ENCODE measurements at places on chromosomes 6 and 20.

DNA sequence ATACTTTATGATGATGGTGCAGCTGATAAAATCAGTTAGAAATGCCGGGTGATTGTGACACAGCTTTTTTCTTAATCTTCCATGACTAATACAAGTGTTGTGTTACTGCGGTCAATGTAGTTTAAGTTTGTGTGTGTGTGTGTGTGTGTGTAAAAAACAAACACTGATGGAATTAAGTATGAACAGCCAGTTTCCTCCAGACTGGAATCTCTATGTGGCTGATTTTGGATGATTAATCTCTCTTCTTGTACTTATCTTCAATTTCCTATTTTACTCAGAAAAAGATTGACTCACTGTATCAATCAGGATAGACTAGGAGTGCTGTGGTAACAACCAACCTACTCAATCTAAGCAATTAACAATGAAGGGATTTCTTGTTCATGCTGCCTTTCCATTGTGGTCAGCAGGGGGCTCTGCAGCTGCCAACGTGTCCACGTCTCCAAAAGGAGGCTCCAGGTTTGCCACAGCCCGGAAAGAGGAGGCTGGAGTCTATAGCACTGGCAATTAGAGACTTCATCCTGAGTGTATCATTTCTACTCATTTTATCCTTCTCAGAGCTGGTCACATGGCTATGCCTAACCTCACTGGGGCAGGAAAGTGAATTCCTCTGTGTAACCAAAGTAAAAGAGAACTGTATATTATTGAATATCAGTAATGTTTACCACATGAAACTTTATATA, 107.7 kb downstream of the CD109 start:
- peak; percentile 82 for DNase-seq

DNA sequence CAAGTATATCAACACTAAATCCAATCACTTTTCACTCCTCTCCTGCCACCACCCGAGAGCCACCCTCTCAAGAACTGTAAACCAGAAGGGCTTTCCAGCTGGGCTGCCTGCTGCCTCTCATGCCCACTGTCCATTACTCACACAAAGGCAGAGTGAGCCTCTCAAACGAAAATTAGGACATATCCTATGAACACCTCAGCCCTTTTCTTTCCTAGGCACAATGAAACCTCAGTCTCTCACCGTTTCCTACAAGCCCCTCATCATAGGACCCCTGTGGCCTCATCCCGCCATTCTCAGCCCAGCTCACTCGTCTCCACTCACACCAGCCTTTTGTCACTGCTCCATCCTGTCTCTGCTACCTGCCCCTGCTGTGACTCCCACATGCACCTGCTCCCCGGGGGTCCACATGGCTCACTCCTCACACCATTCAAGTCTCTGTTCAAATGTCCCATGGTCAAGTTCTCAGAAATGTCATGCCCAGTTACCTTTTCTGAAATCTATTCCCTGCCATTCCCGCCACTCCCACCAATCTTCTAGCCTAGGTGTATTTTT, 7.4 kb downstream of the HLA-F start:
- no peak for DNase-seq

DNA sequence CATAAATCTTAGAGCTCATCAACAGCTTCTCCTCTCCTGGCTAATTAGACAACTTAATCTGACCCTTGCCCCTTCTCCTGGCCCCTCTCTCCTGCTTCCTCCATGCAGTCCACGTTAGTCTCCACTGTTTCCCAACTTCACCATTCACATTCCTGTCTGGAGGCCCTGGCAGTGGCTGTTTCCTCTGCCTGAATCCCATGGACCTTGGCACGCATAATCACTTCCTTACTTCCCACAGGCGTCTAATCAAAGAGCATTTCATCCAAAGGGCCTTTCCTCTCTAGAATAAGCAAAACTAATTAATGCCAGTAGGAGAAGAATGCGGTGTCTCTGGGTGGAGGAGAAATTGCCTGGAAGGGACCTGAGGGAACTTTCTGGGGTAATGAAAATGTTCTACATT, 16.4 kb upstream of the XRN2 start:
- no peak for DNase-seq

- DNase-seq, result no peak
Measured at GRCh38 chr20:13552061-13552460, 86.7 kb downstream of the TASP1 start.

DNA sequence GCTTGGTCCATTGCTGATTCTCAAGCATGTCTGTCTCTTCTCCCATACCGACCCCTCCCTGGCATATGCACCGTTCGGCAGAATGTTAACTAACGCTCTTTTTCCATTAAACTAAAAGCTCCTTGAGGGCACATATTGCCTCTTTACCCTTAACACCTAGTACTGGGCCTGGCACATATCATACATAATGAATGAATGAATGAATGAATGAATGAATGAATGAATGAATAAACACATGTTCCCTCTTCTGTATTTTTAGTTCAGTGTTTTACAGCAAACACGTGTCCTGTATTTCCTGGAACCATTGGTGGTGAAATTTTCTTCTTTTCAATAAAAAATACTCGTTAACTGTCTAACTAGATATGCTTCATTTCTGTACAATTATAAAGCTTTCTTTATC, 174.4 kb upstream of the DTNBP1 start:
- DNase-seq, result peak; percentile 35

DNA sequence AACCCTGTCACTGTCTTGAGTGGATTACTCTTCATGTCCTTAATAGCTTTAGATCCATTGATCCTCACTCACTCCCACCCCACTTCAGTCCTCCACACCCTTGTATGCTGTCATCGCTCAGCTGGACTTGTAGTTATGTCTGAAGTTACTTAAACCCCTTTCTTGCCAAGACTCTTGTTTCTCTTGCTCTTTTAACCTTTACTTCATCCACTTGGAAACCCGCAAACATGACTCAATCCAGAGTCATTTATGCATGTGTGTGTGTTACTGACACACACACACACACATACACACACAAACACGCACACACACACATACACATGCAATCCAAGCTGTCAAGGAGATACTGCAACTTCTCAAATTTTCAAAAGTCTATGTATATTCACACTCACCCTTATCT, 341.8 kb downstream of the SYNE1 start:
- DNase-seq, result peak; percentile 71

GRCh38 chr6:21508753-21509152, 84.8 kb upstream of the SOX4 start:
- DNase-seq, result no peak

DNA sequence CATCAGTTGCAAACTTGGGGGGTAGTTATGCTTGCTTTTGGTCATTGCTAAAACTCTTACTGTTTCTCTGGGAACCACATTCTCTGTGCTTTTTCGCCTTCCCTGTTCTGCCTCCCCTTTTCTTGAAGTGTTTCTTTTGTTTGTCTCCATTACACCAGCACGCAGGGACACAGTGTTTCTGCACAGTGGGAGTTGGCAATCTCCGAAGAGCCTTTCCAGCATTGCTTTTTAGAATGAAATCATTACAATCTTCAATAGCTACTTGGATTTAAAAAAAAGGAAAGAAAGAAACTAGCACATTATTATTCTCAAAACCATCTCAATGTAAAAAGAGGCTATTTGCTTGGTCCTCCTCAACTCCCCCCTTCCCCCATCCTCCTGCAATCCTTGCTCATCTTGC, 536.7 kb upstream of the MMS22L start:
- no peak for DNase-seq

- DNase-seq, result no peak
Measured at GRCh38 chr6:112522587-112522986, 175.5 kb downstream of the RFPL4B start.

- no peak for DNase-seq
Measured at GRCh38 chr6:53767941-53768340, 26.9 kb upstream of the LRRC1 start.

GRCh38 chr20:43975096-43975768, 60.6 kb downstream of the TOX2 start:
- peak; percentile 93 for DNase-seq

DNA sequence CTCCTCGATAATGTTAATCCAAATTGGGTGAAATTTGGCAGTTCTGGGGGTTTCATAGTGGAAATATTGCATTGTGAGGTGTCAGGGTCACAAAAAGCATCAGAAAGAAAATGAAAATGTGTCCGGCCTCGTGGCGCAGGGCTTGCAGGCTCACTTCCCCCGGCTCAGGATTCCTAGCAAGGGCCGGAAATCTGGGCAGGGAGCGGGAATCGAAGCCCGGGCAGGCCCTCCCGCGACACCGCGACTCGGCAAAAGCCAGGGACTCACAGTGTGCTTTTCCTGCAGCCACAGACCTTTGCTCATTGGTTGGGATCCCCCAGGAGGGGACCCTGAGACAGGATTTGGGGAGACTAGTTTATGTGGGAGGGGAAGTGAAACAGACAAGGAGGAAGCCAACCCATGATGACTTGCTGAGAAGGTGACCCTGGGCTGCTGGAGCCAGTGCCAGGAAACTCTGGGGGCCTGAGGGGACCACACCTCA, 847 bp upstream of the CD93 start:
- peak; percentile 80 for DNase-seq

GRCh38 chr6:127301199-127301700, 34.6 kb downstream of the RNF146 start:
- DNase-seq, result no peak

- no peak for DNase-seq
Measured at GRCh38 chr20:10681494-10681893, 7.7 kb upstream of the JAG1 start.

DNA sequence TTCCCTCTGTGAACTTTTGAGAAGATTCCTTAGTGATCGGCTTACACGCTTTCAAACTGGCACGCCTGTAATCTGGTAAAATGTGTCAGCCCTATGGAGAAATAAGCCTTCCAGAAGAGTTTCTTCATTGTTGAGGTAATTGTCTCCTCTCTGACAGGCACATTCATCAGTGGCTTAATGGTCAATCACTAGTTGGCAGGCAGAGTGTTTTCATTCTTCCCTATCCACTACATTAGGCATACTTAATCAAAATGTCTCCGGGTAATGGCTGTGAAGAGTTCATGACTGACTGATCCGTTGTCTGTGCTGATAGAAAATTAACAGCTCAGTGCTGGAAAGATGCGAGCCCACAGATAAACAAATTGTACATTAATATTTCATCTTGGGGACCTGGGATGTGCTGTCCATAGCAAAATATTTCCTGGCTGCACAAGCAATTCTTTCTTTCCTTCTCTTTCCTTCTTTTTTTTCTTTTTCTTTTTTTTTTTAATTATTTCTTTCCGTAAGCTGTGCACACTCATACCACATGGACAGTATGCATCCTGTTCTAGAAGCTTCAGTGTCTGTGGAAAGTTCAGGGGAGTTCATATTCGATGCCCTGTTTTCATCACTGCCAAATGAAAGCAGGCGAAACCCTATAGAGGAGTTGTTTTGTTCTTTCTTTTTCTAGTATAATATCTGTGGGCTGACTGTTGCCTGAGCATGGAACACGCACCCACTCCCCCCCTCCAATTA, 31.4 kb downstream of the TSHZ2 start:
- DNase-seq, result no peak

DNA sequence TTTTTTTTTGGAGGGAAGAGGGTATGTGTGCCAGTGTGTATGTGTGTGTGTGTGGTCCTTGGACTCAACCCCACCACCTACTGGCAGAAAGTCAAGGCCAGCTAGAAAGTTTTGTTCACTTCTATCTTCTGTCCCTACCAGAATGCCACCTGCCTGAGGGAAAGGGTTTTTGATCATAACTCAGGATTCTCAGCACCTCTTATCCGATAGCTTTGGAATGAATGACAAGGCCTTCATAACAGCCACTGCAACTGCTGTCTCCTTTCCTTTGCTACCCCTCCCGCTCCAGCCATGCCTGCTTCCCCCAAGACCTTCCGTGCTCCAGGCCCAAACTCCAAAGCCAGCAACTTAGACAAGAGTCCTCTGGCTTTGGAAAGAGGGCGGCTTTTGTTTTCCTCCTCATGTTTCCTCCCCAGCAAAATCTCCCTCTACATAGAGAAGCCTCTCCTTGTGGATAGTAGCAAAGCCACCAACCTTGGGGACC, 18.7 kb downstream of the BTN3A1 start:
- DNase-seq, result no peak

GRCh38 chr6:88044530-88044929, 3.1 kb upstream of the SPACA1 start:
- DNase-seq, result no peak

DNA sequence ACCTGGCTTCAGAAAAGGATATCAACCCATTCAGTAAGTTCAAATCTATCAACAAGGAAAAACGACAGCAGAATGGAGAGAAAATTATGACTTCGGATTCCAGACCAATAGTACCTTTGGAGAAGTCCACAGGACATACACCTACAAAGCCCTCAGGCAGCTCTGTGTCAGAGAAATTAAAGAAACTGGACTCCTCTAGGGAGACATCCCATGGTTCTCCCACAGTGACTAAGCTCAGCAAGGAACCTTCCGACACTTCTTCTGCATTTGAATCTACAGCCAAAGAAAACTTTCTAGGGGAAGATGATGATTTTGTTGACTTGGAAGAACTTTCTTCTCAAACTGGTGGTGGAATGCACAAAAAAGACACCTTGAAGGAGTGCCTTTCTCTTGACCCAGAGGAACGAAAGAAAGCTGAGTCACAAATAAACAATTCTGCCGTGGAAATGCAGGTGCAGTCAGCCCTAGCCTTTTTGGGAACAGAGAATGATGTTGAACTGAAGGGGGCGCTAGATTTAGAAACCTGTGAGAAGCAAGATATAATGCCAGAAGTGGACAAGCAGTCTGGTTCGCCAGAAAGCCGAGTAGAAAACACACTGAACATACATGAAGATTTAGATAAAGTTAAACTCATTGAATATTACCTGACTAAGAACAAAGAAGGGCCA, 67.4 kb upstream of the HINT3 start:
- no peak for DNase-seq

DNA sequence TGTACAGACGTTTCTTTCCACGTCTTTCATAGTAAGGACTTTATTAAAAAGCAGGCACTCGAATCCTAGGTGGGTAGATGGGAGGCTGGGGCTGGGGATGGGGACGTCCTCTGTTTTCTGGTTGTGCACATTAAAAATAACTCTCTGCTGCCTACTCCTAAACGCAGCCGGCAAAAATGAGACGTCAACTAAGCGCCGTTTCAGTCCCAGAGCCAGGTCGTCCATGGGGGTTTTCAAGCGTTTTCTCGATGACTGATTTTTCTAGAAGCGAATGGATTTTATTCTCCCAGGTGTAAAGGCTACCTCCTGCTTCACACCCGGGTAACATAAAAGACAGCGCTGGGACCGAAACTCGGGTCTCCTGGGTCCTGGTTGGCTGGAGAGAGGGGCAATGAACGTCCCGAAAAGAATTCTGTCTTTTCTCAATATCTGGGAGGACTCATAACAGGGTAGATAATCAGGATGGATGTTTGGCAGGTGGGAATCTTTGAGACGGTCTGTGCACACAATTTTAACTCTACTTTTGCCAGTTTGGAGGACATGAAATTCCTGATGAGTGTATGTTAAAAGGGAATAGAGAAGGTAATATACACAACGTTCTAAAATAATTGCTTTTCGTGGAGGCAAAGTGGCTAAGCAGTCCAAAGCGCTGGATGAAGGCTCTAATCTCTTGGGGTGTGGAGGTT, 25.2 kb downstream of the GPX6 start:
- no peak for DNase-seq

- DNase-seq, result no peak
Measured at GRCh38 chr20:3515379-3516170, 44.8 kb downstream of the ATRN start.
